ENCODE measurements at places on chromosomes 2 and 18.

DNA sequence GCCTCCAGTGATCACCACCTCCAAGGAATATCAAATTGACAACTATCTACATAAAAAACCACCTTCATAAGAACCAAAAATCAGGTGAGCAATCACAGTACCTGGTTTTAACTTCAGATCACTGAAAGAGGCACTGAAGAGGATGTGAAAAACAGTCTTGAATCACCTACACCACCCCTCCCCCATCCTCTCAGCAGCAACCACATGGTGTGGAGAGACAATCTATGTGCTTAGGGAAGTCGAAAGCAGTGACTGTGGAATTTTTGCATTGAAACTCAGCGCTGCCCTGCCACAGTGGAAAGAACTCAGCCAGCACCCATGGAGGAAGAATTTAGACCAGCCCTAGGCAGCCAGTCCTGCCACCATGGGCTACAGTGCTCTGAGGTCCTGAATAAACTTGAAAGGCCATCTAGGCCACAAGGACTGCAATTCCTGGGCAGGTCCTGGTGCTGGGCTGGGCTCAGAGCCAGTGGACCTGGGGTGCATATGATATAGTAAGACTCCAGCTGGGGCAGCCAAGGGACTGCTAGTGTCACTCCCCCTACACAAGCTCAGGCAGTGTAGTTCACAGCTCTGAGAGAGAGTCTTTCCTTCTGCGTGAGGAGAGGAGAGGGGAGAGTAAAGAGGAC is 75.6 kb downstream of the ATL2 start:
- no peak for DNase-seq

GRCh38 chr2:11889101-11889850 is 142.8 kb downstream of the LPIN1 start:
- no peak for DNase-seq

- DNase-seq = no peak
These were observed 118.4 kb upstream of the PXDN start for GRCh38 chr2:1862608-1863280.

DNA sequence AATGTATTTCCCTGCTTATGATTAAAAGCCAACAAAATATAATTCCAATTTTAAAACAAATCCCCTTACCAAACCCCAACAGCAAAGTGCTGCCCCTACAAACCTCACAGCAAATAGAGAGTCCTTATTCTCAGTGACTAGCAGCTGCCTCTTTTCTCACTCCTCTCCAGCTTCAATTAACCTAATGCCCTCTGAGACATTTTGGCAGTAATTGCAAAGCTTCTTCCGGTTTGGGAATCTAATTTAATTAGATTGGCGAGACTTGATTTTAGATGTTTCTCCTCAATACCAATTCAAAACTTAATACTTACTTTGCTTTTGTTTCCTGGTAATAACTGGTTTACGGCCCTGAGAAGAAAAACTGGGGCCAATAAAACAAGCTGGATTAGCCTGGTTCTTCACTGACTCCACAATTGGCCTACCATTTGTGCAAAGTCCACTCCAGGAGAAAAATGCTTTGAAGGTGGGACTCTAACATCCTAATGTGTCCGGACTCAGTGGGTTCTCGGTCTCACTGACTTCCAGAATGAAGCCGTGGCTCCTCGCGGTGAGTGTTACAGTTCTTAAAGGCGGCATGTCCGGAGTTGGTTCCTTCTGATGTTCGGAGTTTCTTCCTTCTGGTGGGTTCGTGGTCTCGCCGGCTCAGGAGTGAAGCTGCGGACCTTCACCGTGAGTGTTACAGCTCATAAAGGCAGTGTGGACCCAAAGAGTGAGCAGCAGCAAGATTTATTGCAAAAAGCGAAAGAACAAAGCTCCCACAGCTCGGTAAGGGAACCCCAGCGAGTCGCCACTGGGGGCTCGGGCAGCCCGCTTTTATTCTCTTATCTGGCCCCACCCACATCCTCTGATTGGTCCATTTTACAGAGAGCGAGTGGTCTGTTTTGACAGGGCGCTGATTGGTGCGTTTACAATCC is 52.8 kb downstream of the SLC35F5 start:
- no peak for DNase-seq

GRCh38 chr2:118925476-118925875 is 16.5 kb upstream of the MARCO start:
- DNase-seq = no peak

GRCh38 chr2:241007111-241007510 is 8.7 kb downstream of the SNED1 start:
- no peak for DNase-seq

- DNase-seq = no peak
These were observed 60.7 kb upstream of the ITGA4 start for GRCh38 chr2:181396256-181397123.

DNA sequence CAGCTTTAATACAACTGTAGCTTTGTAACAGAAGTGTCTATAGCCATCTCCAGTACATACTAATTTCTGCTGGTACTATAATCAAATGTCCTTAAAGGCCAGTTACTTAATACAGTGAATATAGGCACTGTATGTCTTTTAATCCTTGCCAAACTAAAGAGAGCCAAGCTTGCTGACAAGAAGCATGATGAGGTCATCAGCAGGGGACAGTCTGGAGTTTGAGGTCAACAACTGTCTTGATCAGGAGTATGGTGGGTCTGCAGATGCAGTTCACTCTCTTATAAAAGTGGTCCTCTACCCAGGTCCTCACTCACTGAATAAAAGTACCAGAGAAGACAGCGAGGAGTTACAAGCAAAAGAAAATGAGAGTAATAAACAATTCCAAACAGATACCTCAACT is 219.1 kb downstream of the WDPCP start:
- DNase-seq = no peak

All from NCI-H1417 treated with DMSO at 0.1 percent for 48 hours (cell line).